Stimulated activated CD8-positive, alpha-beta memory T cell treated with anti-CD3 and anti-CD28 coated beads, Interleukin-4, amount 100 ng/mL, for 1 hour (primary cell): ENCODE measurements at places on chromosomes 4 and X.
A peak's percentile ranks its signal among the peaks of the same experiment; 100 is the strongest.

GRCh38 chrX:100625985-100626491 lies 10.6 kb downstream of the TSPAN6 start:
- no peak for DNase-seq

DNA sequence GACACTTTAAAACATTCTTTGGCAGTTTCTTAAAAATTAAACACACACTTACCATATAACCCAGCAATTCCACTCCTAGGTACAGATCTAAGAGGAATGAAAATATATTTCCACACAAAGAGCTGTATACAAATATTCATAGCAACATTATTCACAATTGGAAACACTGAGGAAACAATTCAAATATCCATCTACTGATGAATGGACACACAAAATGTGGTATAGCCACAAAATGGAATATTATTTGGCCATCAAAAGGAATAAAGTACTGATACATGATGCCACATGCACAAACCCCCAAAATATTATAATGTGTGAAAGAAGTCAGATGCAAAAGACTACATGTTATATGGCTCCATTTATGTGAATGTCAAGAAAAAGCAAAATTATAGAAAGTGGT lies 70.9 kb downstream of the HS6ST2 start:
- no peak for DNase-seq

- no peak for DNase-seq
Observed at GRCh38 chr4:179307297-179308136, 1865.3 kb upstream of the AGA start.

DNA sequence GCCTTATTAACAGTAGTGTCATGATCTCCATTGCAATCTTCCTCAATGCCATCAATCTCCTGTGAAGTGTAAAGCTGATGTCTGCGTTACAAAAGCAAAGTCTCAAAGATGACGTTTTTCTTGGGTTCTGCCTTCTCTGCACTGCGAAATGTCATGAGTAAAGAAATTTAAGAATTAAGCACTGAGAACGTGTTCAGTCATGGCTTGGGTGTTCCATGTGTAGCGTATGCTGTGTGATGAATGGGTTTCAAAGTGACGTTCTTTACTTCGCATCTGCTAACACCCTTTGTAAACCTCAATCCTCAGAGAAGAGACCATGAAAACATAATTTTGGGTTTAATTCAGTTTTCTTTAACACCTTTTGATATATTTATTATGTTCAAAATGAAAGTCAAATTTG lies 999 bp downstream of the NAP1L5 start:
- no peak for DNase-seq

GRCh38 chr4:38857354-38858096 lies 908 bp upstream of the TLR6 start:
- no peak for DNase-seq

DNA sequence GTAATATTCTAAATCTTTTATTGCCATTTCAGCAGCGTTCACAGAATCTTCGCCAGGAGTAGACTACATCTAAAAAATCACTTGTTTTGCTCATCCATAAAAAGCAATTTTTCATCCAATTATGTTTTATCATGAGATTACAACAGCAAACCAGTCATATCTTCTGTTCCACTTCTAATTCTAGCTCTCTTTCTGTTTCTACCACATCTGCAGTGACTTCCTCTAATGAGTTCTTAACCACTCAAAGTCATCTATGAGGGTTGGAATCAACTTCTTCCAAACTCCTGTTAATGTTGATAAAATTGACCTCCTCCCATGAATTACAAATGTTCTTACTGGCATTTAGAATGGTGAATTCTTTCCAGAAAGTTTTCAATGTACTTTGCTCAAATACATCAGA lies 174.4 kb upstream of the BRWD3 start:
- DNase-seq, result no peak

DNA sequence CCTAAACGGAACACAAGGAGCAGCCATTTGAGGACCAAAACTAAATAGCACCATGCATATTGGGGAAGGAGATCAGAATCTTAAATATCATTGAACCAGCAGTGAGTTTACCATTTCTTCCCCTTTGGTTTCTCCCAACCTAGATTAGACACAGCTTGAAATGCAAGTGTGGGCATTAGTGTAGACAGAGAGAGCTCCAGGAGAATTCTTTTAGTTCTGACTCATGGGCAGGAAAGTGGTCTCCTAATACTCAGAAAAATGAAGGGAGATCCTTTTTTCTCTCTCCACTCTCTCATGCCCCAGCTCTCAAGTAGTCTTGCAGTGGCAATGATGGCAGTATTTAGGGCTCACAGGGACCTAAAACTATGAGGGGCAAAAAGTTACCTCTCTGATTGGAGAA lies 567.9 kb downstream of the INPP4B start:
- no peak for DNase-seq

- DNase-seq, result no peak
Observed at GRCh38 chr4:121462660-121463261, 81.9 kb upstream of the QRFPR start.

DNA sequence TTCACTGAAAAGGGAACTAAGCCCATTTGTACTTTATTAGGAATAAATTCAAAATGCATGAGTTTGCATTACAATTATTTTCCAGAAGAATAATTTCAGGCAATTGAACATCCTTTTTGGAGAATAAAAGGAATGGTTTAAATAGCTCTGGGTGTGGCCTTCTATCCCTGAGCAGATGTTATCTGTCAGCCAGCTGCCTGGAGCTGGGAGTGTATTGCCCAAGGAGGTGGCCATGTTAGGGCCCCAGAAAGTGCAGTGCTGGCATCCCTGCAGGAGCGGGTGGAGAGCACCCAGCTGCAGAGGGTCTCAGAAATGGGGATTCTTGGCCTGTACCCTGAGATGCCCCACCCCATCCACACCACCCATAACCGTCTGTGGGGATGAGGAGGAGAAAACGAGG lies 21.6 kb upstream of the VEGFD start:
- DNase-seq, result no peak

- no peak for DNase-seq
Observed at GRCh38 chrX:134801267-134801666, 143.0 kb upstream of the PLAC1 start.

- no peak for DNase-seq
Observed at GRCh38 chrX:130171446-130172126, at the start of gene RAB33A. Gene RAB33A, plus strand, starts transcription at chrX:130171962. Its CDS starts 101 bp downstream, at chrX:130172063.

GRCh38 chr4:101183221-101183620 lies 164.1 kb downstream of the PPP3CA start:
- DNase-seq, result no peak

DNA sequence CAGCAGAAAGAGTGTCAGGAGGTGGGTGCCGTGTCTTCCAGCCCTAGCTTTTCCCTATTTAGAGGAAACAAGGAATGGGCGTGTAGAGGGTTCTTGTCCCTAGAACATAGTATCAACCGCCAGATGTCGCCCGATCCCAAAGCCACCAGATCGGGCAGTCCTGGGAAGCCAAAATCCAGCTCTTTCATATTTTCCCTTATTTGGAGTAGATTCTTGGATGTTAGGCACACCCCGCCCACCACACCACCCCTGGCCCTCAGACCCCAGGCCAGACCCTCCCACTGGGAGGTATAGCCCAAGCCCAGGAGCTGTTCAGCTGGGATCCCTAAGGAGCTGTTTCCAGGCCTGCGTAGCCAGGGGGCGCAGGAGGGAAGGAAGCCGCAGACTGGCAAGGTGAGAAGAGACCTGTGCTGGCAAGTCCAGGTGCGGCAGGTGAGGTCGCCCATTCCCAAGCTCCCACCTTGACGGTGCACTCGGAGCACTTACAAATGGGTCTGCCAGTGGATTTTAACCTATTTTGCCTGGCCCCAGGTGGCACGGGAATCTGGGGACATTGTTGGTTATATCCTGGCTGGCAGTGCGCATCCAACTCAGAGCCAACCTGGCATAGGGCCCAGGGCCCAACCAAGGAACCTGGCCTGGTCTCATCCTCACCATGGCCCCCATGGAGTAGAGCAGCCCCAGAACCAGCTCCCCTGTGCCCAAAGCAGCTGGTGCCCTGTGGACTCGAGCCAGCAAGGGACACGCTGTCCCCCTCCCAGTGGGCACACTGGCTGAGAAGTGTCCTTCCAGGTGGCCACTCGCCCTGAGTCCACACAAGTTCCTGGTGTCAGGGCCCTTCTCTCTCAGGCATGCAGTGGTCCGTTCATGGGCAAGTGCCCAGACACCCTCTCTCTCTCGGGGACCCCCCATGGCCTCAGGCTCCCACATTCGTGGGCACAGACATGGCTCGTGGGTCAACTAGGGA lies 811 bp downstream of the FLNA start:
- no peak for DNase-seq

- DNase-seq, result no peak
Observed at GRCh38 chr4:130576218-130576617, 1480.3 kb downstream of the C4orf33 start.

GRCh38 chr4:28378109-28378830 lies 1517.6 kb downstream of the STIM2 start:
- no peak for DNase-seq

DNA sequence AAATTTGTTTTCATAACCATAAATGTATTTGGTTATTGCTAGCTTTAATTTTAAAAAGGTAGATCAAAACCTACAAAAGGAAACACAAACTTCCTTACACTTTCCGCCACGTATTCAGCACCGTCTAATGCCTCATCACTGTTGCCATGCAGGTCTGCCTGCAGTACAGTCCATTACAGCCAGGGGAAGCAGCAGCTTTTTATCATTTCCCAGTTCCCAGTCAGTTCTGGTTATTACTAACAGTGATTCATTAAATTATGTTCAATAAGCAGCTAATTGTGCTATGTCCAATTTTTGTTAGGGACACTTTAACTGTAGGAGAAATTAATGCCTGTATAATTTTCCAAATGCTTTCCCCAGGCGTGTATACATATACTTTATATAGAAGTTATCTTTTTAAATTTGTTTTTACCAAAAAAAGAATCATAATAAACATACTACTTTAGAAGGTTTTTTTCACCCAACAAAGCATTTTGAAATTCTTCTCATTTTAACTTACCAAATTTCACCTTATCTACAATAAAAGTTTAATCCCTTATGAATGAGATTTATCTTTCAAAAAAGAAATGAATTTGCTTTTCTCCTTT lies 93.3 kb downstream of the ANXA3 start:
- peak; percentile 28 for DNase-seq

- DNase-seq, result no peak
Observed at GRCh38 chr4:14615671-14616070, 386.6 kb upstream of the CPEB2 start.

DNA sequence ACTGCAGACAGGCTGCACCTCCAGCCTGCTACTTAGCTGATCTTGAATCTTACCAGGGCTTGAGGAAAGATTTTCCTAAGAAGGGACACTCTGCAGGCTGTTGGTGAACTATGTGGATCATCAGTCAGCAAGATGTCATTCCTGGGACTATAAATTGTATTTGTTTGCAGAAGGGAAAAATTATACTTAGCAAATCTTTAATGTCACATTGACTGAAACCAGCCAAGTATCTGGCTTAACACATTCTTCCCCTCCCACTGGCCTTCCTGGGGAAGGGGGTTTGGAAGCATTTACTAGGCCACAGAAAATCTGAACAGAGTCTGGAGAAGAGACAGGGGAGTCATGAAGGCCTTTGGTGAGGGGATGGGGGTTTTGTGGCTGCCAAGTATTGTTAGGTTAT lies 156.7 kb upstream of the EOLA2 start:
- no peak for DNase-seq

GRCh38 chrX:8906299-8906938 lies 105.2 kb upstream of the FAM9A start:
- DNase-seq, result no peak

DNA sequence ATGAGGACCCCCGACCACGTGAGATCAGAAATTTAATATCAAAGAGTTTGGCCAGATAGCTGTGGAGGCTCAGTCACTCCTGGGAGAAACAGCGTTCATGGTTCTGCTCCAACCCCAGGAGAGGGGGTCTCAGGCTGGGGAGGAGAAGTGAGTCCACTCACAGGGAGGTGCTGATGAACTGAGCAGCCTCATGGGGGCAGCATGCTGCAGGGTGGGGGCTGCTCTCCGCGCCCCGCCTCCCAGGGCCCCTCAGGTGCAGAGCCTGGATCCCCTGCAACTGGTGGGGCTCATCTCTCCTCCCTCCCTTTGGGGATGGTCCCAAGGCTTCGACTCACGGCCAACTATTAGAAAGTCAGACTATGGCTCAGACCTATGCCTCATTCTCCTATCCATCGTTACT lies 26.6 kb upstream of the C4orf50 start:
- DNase-seq, result no peak

- no peak for DNase-seq
Observed at GRCh38 chr4:56690393-56690792, 9.3 kb upstream of the HOPX start.

DNA sequence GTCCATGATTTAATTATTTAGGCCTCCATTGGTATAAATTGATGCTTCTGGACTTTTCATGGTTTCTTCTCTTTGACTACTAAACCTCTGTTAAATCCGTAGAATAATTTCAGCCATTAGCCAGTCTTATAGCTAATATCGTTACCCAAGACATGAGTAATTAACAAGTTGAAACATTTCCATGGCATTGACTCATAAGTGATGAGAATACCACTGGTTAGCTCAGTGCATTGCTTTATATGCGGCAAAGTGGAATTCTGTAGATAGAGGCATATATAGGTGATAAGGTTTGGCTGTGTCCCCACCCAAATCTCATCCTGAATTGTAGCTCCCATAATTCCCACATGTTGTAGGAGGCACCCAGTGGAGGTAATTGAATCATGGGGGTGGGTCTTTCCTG lies 80.6 kb downstream of the VCX2 start:
- no peak for DNase-seq

GRCh38 chr4:108060164-108060563 lies 70.5 kb downstream of the HADH start:
- no peak for DNase-seq

GRCh38 chr4:28009541-28009940 lies 1148.9 kb downstream of the STIM2 start:
- no peak for DNase-seq

DNA sequence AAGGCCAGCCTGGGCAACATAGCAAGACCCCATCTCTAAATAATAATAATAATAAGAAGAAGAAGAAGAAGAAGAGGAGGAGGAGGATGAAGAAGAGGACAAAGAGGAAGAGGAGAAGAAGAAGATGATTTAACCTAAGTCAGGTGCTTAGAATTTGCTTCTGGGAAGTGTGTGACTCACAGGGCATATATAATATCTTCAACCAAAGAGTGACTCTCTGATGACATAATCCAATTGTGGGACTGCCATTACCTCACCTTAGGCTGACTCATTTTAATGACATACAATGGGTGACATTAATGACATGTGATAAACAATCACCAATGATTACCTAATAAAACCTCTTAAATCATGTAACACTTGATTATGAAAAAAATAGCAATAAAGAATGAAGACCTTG lies 32.7 kb upstream of the MBTPS2 start:
- DNase-seq, result no peak

DNA sequence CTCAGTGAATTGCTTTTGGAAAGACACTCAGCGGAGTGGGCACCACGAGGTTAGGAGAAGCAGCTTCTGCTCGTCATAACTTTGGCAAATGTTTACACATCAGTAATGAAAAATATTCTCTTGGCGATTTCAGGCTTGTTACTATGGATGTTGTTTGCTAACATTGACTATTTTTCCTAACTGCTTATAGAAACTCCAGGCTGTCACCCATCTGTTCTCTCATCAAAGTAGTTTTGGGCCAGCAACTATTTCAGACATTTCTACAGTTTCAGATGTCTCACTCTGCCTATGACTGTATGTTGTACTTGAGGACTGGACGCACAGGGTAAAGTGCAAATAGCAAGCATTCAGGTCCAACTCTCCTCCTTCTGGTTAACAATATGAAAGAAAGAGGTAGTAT lies 346.7 kb downstream of the TRIML1 start:
- DNase-seq, result no peak

GRCh38 chr4:141642711-141643110 lies 6.3 kb downstream of the IL15 start:
- no peak for DNase-seq
